ENCODE measurements at places on chromosomes 7 and 10.

- DNase-seq, result no peak
Measured at GRCh38 chr7:143493751-143494150, 16.1 kb downstream of the TAS2R41 start.

DNA sequence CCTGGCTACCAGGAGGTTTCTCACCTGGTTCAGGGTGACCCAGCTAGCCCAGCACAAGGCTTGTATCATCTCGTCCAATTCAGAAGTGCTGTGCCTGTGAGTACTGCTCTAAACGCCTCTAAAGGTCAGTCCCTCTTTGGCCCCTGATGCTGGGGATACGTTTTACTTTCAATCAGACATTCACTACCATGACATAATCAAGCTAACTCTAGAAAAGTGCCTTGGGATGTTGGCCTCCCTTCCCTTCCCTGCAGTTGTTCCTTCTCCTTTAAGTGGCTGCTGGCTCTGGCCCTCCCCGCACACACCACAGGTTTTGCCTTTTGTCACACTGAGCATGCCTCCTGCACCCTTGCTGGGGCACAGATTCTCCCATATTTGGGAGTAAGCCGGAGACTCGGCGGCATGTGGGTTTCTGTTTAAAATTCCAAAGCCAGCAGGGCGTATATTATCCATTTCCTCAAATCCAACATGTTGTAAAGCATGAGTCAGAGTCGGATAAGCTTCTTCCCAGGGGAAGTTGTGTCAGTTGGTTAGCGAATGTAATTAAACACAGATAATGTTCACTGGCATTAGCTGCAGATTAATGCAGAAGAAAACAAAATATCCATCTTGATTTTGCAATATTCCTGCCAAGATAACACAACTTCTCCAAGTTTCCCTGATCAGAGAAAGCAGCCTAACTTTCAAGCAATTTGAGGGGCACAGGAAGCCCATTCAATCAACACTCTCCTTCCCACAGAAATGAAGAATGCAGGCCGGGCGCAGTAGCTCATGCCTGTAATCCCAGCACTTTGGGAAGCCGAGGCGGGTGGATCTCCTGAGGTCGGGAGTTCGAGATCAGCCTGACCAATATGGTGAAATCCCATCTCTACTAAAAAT lies 31.8 kb upstream of the VCL start:
- DNase-seq, result no peak

GRCh38 chr7:98291717-98292116 lies 10.2 kb downstream of the BRI3 start:
- DNase-seq, result no peak

DNA sequence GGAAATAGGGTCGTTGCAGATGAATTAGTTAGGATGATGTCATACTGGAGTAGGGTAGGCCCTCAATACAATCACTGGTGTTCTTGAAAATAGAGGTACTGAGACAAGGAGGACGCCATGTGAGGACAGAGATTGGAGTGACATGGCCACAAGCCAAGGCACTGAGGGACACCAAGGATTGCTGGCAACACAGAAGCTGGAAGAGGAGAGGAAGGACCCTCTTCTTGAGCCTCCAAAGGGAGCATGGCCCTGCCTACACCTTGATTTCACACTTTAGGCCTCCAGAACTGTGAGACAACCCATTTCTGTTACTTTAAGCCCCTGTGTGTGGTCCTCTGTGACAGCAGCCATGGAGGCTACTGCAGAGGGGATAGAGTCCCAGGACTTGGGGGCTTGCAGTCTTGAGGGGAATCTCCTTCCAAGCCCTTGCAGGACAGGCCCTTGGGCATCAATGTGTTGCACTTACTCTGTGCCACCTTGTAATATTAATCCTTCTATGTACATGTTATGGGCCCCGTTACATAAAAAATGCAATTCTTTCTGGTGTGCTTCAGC lies 3.7 kb upstream of the AOC1 start:
- DNase-seq, result no peak

GRCh38 chr7:87570178-87570577 lies 30.5 kb downstream of the ABCB1 start:
- no peak for DNase-seq

DNA sequence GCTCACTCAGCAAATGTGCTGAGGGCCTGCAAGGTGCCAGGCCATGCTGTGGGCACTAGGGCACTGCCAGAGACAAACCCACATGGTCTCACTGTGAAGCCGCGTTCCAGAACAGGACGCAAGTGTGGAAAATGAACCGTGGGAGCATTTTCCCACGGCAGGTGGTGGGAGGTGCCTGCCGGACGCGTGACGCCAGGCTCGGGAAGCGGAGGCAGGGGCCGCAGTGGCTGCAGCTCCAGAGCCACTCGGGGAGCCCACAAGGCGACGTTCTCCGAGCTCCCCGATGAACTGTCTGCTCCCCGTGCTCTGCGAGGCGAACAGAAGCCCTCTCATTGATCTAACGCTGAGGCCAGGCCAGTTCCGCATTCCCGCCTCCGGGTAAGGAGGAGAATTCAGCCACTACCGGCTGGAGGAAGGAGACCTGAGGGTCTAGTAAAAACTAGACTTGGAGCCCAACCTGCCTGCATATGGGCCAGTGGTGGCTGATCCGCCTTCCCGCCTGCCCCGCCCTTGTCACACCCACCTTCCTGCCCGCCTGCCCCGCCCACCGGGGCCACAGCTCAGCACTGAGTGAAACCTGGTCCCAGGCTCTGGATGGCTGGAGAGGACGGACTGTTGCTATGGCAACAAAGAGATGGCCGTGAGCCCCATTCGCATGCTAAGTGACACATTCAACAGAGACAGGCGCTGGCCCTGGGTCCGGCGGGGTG lies 13.1 kb downstream of the ADGRA1 start:
- no peak for DNase-seq

DNA sequence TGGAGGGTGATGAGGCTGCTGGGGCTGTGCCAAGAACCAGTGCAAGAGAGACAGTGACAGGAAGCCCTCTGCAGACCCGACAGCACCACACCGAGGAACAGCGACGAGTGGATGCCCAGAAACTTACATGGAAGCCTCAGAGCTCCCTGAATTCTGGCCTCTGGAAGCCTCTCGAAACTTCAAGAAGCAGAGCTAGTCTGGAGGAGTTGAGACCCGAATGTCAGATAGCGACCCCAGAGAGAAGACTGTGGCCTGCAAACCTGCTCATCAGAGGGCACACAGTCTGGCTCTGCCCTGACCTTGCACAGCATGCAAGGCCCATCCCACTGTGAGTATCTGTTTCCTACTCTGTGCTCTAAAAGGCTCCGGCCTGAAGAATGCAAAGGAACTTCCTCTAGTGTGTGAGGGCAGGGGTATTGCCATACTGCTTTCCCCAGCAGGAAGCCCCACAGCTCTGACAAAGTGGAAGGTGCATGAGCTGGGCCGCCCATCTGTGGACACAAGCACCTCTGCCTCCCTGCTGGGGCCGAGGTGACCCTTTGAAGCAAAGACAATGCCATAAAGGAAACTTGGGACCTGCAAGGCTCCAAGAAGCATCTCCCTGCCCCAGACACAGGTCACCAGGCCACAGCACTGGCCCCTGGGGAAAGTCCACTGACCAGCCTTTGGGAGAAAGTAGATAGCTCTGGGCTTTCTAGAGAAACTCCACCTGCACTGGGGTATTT lies 10.5 kb upstream of the C10orf71 start:
- no peak for DNase-seq

DNA sequence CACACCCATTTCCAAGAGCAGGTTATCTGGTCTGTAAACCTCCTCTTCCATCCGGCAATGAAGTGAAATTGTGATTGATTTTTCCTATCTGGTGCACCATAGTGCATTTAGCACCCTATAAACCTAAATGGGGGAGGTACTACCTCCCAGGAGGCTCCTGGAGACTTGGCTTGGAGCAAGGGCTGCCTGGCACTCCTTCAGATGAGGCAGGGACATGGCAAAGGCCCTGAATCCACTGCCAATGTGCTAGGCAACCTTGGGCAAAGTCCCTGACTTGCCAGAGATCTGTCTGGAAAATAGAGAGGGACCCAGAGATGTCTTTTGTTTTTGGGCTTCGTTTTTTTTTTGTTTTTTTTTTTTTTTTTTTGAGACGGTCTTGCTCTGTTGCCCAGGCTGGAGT lies 6.7 kb upstream of the GRID1 start:
- no peak for DNase-seq

DNA sequence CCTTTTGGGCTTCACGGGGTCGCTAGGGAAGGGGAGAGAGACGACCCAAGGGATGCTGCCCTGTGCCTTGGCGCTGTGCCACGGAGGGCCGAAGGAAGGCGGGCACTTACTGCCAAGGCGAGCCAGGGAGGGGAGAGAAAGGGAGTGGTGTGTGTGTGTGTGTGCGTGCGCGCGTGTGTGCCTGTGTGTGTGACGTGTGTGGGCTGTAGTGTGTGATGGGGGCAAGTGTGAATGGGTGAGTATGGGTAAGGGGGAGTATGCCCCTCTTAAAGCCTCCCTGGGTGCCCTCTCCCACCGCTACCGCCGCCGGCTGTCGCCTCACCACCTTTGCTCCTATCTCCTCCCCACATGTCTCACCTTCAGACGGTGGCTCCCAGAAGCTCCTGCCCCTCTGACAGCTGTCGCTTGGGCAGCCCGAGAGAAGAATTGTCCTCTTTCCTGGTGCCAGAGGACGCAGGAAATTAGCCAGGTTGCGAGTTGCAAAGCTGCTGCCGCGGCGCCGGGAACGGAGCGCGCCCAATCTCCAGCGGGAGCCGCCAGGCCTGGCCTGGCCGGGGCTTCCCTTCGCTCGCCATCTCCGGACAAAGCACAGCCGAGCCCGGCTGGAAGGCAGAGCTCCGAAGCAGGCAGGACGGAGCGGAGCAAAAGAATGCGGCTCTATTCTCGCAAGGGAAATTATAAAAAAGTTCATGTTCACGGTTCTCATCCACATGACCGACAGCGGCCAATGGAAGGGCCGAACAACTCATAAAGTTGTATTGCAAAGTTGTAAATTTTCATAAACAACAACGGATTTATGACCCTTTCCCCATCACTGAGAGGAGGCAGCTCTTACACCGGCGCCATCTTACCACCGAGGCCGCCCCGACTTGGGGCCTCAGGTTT lies at the start of gene HOXA3:
TSS of gene HOXA3 (minus strand) at position 653 of the 885 bp plus-strand sequence. CDS start 41,943 bp downstream, outside the sequence.
- no peak for DNase-seq

DNA sequence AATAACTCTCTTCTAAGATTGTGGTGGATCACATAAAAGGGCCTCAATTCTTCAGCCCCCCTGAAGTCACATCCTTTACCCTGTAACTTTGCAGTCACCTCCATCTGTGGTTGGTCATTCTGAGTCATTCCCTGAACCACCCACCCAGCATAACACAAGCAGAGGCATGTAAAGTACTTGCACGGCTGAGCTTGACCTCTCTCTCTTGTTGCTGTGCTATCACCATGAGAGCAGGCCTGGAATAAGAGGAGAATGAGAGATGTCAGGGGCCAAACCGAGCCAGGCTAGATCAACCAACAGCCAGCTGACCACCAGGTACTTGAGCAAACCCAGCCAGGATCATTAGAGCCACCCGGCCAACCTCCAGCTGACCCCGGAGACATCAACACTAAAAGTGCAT lies 13.5 kb upstream of the STK17A start:
- no peak for DNase-seq

- no peak for DNase-seq
Measured at GRCh38 chr7:36021917-36022550, 131.0 kb upstream of the EEPD1 start.

GRCh38 chr10:43322769-43323168 lies 48.7 kb upstream of the FXYD4 start:
- DNase-seq, result peak; percentile 90

GRCh38 chr7:106126170-106126938 lies 14.2 kb upstream of the SYPL1 start:
- no peak for DNase-seq

- no peak for DNase-seq
Measured at GRCh38 chr7:106225856-106226255, 58.9 kb downstream of the NAMPT start.

DNA sequence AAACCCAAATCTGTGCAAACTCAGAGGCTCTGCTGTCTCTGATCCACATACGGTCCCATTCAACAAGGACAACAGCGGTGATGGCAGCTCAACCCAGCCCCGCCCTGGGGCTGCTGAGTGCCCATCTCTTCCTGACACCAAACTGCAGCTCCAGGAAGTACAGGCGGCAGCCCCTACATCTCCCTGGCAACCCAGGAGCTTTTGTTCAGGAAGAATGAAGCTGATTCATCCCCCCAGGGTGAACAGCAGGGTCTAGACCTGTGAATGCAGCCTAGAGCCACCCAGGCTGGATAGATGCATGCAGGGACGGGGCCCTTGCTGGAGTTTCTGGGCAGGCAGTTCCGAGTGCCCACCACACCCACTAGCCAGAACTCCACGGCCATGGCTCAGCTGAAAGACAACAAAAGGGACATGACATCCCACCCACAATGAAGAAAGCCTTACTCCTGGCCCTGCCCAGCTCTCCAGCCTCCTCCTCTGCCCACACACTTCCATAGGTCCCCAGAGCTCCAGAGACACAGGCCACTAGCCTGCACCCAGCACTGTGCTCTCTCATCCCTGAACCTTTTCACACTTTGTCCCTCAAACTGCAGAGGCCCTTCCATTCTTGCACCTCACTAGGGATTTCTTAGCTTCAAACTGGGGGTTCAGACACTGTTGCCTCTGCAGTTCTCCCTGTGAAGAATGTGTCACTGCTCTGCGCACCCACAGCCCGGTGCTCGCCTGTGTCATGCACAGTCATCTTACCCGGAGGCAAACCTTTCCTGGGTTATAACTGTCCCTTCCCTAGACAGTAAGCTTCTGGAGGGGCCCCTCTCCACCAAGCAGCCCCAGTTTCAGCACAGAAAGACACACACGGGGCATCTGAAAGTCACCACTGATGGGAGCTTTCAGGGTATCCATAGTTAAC lies 99.1 kb downstream of the GRID1 start:
- no peak for DNase-seq

DNA sequence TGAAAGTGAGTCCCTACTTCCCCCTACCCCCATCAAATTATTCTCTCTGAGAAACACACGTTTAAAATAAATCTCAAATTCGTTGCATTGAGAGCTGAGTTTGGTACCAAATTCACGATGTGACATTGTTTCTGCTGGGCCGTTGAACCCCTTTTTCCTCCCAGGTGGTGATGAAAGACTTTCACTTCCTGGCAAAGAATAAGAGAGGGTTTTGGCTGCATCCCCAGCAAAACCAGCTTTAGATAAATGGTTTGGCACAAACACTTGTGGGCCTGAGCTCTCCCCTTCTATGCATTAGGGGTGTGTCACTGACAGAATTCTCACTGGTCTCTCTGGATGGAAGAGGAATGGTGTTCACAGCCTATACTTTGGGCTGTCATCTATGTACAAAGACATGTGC lies 8.8 kb upstream of the DNTT start:
- DNase-seq, result no peak

GRCh38 chr7:84302949-84303348 lies 108.4 kb upstream of the SEMA3A start:
- DNase-seq, result no peak

GRCh38 chr10:110529596-110530011 lies 31.9 kb downstream of the DUSP5 start:
- DNase-seq, result no peak

GRCh38 chr10:24873281-24873683 lies 79.1 kb downstream of the PRTFDC1 start:
- no peak for DNase-seq

DNA sequence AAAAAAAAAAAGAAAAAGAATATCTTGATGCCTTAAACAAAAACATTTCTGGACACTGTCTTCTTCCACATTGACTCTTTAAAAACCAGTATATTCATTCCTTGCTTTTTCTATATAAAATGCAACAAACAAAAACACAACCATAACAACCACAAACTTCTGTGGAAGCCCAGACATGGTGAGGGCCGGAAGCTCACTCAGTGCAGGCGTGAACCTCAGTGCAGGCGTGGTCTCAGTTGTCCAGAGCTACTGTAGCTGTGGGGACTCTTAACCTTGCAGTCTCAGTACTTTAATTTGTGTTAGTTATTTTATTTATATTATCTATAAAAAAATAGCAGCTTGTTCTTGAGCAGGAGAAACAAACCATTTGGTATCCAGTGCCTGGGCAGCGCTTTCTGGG lies 131.8 kb downstream of the DOCK1 start:
- DNase-seq, result no peak
